ENCODE measurements at places on chromosomes 4 and X.

- no peak for DNase-seq
Measured at GRCh38 chr4:174292473-174292872, 8.8 kb downstream of the CEP44 start.

GRCh38 chr4:120916937-120917336 lies 5.6 kb downstream of the PRDM5 start:
- DNase-seq: no peak

DNA sequence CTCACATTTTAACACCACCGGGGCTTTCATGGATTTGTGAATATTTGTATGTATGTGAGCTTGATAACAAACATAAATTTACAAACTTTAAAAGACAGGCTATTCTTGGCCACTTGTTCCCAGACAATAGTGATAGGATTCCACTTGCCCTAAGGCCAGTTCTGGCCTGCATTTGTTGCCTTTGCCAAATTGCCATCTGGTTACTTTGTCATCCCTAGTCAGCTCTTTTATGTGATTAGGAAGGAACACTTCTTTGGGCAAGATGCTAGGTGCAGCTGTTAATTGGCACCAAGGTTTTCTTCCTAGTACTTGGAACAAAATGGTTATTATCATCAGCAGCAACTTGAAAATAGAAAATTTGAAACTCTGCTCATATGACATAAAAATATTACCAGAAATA lies 63.3 kb downstream of the CCSER1 start:
- no peak for DNase-seq

DNA sequence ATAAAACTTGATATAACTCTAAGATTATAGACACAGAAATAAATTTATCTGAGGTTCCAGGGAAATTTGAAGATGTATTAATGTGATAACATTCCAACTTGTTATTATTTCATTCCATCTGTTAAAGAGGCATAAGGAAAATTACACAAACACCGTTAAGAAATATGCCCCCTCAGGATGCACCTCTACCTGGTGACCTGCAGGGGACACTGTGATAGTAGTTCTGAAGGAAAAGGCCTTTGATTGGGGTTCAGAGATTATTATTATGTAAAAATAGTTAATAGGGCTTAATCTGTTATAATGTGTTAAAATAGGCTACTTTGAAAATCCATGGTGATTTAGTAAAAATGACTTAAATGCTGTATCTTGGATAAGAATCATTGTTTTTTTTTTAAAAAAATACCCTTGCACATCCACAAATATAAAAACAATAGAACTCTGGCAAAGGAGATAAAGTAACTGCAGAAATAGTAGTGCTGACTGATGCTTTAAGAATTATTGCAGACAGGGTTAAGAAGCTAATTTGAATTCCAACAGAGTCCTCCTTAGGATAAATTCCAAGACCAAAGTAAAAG lies 6.1 kb upstream of the ABRAXAS1 start:
- DNase-seq: no peak

GRCh38 chr4:125590158-125590557 lies 275.4 kb downstream of the FAT4 start:
- no peak for DNase-seq

GRCh38 chr4:89489338-89489771 lies 181.8 kb upstream of the GPRIN3 start:
- DNase-seq: no peak

DNA sequence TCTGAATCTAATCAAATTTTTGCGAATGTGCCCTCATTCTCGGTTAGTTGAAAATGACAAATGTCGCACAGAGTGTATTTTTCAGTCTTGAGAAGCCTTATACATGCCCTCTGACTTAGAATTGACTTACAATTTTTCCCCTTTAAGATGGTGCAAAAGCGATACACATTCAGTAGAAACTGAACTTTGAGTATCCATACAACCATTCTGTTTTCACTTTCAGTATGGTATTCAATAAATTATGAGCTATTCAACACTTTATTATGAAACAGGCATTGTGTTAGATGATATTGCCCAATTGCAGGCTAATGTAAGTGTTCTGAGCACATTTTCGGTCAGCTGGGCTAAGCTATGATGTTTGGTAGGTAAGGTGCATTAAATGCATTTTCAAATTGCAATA lies 43.4 kb downstream of the SLC9A7 start:
- DNase-seq: no peak

GRCh38 chr4:133150486-133151340 lies 1.6 kb downstream of the PCDH10 start:
- DNase-seq: no peak

DNA sequence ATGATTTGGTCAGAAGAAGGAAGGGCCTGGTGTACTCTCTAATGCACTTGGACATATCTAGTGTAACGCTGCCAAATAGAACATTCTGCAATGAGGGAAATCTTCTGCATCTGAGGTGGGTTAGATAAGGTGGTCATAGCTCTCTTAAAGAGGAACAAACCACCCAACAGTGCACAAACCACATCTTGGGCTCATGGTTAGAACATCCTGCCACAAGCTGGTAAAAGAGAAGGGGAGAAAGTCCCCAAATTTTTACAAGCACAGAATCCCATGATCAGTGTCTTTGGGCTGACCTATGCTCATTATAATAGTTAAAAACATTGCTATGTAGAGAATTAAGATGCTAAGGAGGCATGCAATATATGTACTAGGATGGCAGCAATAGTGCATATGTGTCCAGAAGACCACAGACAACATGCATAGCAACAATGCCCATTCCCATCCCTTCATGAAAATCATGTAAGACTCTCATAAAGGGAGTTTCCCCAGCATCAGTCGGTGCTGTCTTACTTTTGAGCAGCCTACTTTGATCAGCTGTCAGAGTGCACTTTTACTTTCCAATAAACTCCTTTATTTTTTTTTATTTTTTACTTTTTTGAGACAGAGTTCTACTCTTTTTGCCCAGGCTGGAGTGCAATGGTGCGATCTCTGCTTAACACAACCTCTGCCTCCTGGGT lies 99.7 kb upstream of the SLC7A11 start:
- DNase-seq: no peak
